Cardiac muscle cell (in vitro differentiated cells and primary cell): ENCODE measurements at places on chromosomes 3 and 15. TPM values are rescaled to one million over a fixed set of nuclear protein-coding genes. Genes with fewer than 3 reads are reported as not detected.

AP3B2 gene
- total RNA-seq = 3.0 TPM in 2 replicates

ADIPOQ gene
- total RNA-seq = not detected in 2 replicates

PPIP5K1 gene
- 16.0 and 20.0 TPM in 2 replicates for total RNA-seq

ACKR4 gene
- total RNA-seq = not detected in 2 replicates

GRCh38 chr3:196518966-196519717 lies 4.0 kb upstream of the SMCO1 start:
- H3K4me1 ChIP-seq = peaks cover 3% of the 10 kb centered on the region
- no peak overlapping the region for H3K27ac ChIP-seq
- H3K36me3 ChIP-seq = no peaks in the 10 kb centered on the region
- H3K4me3 ChIP-seq = no peak overlapping the region
- H3K27me3 ChIP-seq = no peaks in the 10 kb centered on the region

DNA sequence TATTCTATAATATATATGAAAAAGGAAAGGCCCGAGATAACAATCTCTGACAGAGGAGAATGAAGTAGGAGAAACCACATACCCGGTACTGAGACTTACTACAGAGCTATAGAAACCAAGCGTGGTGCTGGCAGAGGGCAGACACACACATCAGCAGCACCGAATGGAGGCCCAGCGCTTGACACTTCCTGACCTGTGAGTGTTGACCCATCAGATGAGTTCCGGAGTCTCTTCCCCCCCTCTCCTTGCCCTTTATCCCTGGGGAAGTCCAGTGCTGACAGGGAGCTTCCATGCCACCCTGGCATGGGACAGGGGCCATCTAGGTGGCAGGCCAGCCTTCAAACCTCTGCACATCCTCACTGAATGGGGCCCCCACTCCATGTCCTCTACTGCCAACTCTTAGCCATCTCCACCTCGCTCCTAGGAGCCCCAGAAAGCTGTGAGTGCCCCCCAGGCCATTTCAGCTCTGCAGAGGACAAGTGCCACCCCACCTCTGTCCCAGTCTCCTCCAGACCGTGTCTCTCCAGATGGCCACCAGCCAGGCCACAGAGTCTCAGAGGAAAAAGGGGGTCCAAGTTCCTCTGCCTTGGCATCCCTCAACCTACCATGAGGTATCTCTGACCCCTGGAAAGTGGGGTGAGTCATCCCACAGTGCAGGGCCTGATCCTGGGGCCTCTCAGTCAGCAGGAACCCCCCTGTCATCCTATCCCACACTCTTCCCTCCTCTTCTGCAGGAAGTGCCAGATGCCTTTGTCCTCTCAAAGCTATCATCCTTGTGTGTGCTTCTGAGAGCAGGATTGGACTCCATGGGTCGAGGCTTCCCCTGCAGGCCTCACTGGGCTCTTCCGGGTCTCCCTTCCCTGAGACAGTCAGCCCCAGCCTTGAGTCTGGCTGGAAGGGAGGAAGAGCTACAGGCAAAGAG lies 116.5 kb upstream of the ALDH1A3 start:
- H3K36me3 ChIP-seq = no peaks in the 10 kb centered on the region
- no peak overlapping the region for H3K4me3 ChIP-seq
- DNase-seq = no peak
- no peak overlapping the region for H3K27ac ChIP-seq

GRCh38 chr3:142844339-142844977 lies 44.4 kb downstream of the PCOLCE2 start:
- no peak overlapping the region for H3K27ac ChIP-seq
- H3K4me1 ChIP-seq = no peaks in the 10 kb centered on the region
- peak; percentile 58 for DNase-seq
- H3K4me3 ChIP-seq = no peak overlapping the region
- H3K36me3 ChIP-seq = no peaks in the 10 kb centered on the region
- no peaks in the 10 kb centered on the region for H3K27me3 ChIP-seq

DNA sequence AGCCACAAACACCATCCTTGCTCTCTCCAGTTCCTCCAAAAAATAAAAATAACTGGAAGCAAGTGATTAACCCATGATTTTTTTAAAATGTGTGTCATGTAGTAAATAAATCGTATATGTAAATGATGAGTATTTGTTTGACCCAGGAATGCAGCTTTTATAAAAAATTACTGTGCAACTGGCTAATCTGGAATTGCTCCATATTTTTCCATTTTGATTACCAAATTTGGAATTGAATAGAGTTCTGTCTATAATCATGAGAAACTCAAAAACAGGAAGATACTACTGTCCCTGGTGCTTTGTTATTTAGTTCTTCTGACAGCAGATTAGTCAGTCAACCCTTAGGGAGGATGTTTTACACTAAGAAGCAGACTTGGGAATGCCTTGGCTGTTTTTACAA lies 116.2 kb downstream of the CCNL1 start:
- H3K27me3 ChIP-seq = no peaks in the 10 kb centered on the region
- H3K27ac ChIP-seq = no peak overlapping the region
- peaks cover 4% of the 10 kb centered on the region for H3K4me1 ChIP-seq
- no peak overlapping the region for H3K4me3 ChIP-seq
- H3K36me3 ChIP-seq = no peaks in the 10 kb centered on the region

GRCh38 chr15:38224486-38224885 lies 28.1 kb upstream of the SPRED1 start:
- H3K27ac ChIP-seq = peak overlapping the region; percentile 2
- DNase-seq = no peak
